Stimulated activated CD8-positive, alpha-beta memory T cell treated with anti-CD3 and anti-CD28 coated beads, Interleukin-15, amount 100 ng/mL, for 24 hours (primary cell): ENCODE measurements at places on chromosomes 12 and 14.

GRCh38 chr12:70366581-70367257 is 629 bp downstream of the KCNMB4 start:
- no peak for DNase-seq

- no peak for DNase-seq
Measured at GRCh38 chr12:46386360-46386867, 13.8 kb upstream of the SLC38A2 start.

- no peak for DNase-seq
Measured at GRCh38 chr12:98360401-98360800, 155.0 kb upstream of the TMPO start.

DNA sequence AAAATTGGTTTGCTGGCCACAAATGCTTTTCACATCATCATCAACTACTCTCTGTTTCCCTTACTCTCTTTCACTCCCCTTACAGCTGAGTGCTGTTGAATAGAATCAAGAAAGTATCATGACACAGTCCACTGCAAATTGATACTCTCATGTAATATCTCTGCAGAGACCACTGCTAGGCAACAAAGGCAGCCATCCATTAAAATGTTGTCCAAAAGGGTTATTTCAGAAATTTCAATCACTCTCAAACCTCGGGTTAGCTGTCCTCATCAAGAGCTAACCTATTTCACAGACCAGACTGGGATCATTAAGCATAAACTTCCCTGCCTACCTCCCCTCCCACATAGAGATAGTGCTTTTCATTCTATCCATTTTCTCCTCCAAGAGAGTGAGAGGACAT is 186.7 kb downstream of the PLCZ1 start:
- DNase-seq: no peak

- DNase-seq: no peak
Measured at GRCh38 chr14:71621276-71621675, 311.0 kb upstream of the RGS6 start.

DNA sequence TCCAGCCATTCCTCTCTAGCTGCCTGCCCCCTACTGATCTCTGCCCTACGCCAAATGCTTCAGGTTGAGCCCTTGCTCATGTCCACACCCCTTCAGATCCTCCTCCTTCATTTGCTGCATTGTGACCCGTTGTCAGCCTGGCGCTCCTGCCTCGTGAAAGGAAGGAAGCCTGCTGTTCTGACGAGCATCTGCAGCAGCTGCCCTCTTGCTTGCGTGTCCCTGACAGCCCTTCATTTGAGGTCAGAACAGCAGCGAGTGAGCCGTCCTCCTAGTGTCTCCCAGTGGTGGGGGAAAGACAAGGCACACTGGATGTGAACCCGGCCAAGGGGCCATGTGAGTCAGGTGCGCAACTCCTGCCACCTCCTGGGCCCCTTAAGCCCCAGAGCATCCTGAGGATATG is 3.0 kb upstream of the PIANP start:
- DNase-seq: no peak

DNA sequence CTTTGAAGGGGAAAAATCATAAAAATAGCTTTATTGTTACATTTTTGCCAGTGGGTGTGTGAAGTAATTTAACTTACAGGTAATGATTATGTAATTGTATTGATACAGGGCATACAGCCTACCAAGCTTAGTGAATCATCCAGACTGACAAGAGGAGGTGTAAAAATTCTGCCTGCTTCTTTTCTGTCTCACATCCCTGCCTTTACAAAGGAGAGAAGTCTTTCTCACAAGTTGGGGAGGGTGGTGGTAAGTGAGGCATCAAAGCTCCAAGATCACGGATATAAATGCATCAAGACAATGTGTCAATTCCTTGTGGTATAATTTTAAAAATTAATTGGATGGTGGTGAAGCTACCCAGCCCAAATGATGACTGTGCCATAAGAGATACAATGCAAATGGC is 39.0 kb upstream of the G2E3 start:
- no peak for DNase-seq

- DNase-seq: no peak
Measured at GRCh38 chr14:82070040-82070439, 536.4 kb upstream of the SEL1L start.

GRCh38 chr12:62006076-62006732 is 254.0 kb upstream of the USP15 start:
- no peak for DNase-seq

DNA sequence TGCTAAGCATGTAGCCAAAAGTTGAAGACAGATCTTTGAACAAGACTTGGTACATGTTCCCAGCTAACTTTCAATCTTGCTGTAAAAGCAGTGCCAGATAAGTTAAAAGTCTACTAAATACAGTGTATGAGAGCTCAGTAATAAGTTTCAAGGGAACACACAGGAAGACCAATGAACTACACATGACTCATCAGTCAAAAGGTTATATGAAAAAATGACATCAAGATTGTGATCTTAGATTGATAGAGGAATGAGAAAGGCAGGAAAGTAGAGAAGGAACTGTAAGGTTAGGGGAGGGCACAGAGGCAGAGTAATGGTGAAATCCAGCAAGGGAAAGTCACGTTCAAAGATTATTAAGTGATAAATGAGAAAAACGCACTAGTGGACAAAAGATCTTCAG is 249.9 kb upstream of the FLRT2 start:
- DNase-seq: no peak

GRCh38 chr14:30521899-30522736 is 36.8 kb upstream of the G2E3 start:
- DNase-seq: no peak

- DNase-seq: no peak
Measured at GRCh38 chr14:96160076-96160912, 44.3 kb upstream of the BDKRB2 start.

GRCh38 chr14:81386290-81386745 is 13.8 kb downstream of the STON2 start:
- DNase-seq: no peak

DNA sequence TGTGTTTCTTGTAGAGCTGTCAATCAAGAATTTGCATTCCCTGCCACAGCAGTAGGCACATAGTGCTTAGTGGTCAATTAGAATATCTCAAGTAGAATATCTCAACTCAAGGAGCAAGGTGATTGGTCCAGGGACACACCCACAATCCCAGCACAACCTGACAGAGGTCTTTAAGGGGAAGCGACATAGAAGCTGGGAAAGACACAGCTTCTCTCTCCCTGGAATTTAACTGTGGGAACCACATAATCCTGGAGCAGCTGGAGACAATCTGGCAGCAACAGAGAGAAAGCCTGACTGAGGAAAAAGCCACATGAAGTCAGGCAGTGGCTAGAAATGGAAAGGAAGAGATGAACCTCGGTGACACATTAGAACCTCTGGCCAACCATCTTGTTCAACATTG is 85.7 kb upstream of the LMO3 start:
- DNase-seq: no peak

DNA sequence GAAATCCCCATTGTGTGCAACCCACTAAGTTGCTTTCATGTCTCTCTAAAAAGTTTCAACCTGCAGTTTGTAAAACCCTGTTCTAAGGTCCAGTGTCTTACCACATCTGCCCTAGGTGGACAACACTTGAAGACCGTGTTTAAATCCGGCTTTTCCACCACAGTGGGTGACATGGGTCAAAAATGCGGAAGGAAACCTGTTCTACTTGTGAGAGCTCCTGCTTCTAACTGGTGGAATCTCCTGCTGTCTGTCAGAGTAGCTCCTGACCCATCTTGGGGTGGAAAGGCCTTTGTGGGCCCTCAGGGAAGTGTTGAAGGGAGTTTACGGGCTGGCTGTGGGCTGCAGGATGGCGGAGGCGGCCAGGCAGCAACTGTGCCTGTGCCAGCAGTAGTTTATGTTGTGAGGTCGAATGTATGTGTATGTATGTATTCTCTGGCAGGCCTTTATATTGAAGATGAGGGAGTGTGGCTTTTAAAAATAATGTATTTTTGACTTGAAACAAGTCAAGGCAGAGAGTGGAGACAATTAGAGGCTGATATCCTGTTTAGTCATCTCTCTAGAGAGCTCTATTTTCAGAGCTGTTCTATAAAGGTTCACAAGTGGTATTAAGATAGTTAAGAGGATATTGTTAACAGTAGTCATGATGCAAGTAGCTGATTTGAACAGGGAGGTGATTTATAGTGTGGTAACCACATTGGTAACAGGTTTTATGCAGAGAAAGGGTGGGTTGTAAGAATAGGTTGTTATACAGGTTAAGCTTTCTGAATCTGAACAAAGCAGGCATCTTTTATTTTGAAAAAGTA is 67.0 kb downstream of the PRKCH start:
- no peak for DNase-seq

- no peak for DNase-seq
Measured at GRCh38 chr12:46266382-46266791, 2.5 kb downstream of the SLC38A1 start.

- DNase-seq: no peak
Measured at GRCh38 chr14:88321692-88322503, 1.2 kb downstream of the KCNK10 start.

- DNase-seq: no peak
Measured at GRCh38 chr12:15216036-15216889, 5.0 kb downstream of the RERG start.

- no peak for DNase-seq
Measured at GRCh38 chr14:106024983-106025604, 498.7 kb downstream of the TMEM121 start.

DNA sequence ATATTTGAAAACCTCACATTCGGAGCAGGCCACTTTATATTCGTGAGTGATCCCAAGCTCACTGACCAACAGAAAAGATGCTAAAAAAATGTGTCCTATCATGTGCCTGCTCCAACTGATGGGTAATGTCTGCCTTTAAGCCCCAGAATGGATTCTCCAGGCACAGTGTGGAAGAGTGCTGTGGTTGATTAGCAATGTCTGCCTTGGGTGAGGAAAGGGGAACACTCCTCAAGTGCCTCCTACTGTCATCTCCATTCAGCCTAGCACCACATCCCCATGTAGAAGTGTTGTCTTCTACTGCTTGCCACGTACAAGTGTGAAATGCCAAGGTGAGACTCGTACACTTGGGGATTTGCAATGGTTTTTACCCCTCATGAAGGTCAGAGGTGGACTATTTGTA is 199.3 kb downstream of the SLC41A2 start:
- DNase-seq: no peak

DNA sequence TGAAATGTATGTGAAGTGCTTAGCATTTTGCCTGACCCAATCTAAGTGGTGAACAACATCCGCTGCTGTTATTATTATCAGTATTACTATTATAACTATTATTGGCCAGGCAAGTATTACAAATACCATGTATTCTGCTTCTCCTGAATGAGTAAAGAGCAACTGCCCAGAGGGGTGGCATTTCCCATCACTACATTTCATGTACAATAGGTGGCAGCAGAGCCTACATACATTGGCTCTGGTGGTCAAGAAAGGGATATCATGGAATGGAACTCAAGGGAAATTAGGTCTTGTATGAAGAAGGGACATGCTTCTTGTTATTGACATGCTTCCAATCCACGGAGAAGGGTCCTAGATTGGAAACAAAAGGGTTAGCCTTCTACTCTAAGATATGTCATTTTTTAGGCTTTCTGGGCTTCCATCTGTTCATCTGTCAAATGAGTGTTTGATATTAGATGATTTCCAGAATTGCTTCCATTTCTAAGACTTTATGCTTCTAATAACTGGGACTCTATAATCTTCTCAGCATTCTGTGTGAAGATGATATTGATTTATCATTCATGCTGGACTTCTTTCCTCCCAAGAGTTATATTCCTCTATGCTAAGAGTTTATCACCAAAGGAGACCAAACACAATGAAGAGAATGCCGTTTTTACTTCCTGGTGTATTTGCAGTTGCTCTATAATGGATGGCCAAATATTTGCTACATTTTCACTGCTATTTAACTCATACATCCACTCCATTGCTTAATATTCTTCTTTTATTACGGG is 239.1 kb downstream of the SSPN start:
- no peak for DNase-seq

DNA sequence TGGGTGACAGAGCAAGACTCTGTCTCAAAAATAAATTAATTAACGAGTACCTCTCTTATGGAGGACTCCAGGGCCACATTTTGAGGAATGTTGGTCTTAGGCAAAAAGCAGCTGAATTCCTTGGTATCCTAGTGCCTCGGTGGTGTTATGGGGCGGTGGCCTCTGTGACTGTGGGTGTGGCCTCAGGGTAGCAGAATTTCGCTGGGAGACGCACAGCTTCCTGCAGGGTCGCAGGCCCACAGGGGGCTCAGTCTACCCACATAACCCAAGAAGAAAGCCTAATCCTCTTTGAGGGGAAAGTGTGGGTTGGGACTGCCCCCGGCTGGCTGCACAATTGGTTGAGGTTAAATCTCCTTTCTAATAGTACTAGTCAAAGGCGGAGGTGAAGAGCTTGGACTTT is 11.2 kb upstream of the SERPINA4 start:
- DNase-seq: no peak

DNA sequence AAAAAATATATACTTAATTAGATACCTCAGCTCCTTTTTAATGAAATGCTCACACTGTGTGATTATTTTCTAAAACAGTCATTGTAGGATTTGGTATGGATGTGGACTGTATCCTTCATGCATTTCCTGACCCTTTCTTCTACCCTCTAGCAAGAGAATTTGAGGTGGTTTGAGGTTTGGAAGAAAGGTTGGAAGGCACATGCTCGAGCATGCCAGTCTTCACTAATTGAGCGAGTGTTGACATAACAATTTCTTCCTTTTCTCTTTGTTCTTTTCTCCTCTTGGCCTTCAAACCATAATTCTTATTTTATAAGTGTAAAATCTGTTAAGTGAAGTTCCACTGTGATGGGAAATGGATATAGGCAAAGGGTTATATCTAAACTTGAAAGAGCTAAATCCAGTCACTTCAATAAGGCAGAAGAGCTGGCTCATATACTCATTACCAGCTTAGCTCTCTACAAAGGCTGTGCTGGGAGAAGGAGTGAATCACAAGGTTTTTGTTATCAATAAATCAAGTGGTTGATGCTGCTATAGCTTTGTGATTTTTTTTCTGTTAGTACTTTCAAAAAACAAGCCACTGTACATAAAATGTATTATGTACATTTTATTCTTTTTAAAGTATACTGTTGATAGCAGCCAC is 16.2 kb upstream of the PTHLH start:
- no peak for DNase-seq

DNA sequence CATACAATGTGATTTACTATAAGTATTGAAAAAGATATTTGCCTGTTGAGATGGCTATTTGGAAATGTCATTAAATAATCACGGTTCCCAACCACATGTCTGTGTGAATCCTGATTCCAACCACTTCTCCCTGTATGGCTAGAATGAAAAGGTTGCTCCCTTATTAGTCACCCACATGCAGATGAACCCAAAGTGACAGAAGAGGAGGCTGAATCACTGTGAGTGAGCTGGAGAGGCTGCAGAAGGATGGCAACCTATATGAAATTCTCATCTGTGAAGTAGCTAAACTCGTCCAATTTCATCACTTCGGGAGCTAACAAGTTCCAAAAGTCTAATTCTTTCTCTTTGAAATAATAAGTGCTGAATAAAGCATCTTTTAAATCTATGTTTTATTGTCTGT is 300.5 kb downstream of the PRKD1 start:
- DNase-seq: no peak
